ENCODE measurements at places on chromosomes 4 and X. TPM values are rescaled to one million over a fixed set of nuclear protein-coding genes. Genes with fewer than 3 reads are reported as not detected.

Gene ZNF595
- total RNA-seq = 7.4 TPM

- H3K4me3 ChIP-seq = no peak overlapping the region
- no peaks in the 10 kb centered on the region for H3K4me1 ChIP-seq
- H3K27me3 ChIP-seq = no peaks in the 10 kb centered on the region
- no peaks in the 10 kb centered on the region for H3K36me3 ChIP-seq
Observed at GRCh38 chr4:186936496-186937375, 213.1 kb upstream of the FAT1 start.

DNA sequence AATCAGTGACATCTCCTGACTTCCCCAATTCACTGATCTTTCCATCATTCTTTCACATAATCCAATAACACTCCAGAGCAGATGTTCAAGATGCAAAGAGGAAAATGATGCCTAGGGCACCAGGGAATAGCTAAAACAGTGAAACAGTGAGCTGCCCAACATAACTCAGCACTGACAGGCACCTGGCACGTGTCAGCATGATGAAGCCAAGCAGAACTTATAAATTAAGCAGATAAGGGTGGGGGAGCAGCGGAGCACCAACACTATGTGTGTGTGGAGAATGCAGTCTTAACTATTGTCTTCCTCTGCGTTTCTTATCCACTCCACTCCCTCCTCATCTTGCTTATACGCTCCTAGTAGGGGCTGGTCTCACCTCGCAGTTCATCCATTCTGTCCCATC lies 89.4 kb downstream of the AMMECR1 start:
- no peak overlapping the region for H3K27ac ChIP-seq
- no peaks in the 10 kb centered on the region for H3K27me3 ChIP-seq
- H3K4me3 ChIP-seq = no peak overlapping the region

Gene EDNRA
- total RNA-seq = not detected

GRCh38 chrX:6383917-6384316 lies 151.0 kb downstream of the VCX3A start:
- no peaks in the 10 kb centered on the region for H3K27me3 ChIP-seq
- H3K4me3 ChIP-seq = no peak overlapping the region
- H3K36me3 ChIP-seq = no peaks in the 10 kb centered on the region

GRCh38 chrX:49901048-49901447 lies 21.3 kb upstream of the CLCN5 start:
- no peaks in the 10 kb centered on the region for H3K4me1 ChIP-seq
- H3K27me3 ChIP-seq = peaks cover 9% of the 10 kb centered on the region
- no peak for DNase-seq
- H3K27ac ChIP-seq = no peak overlapping the region
- peaks cover 5% of the 10 kb centered on the region for H3K36me3 ChIP-seq

Gene XKRX
- 0.48 TPM for total RNA-seq
